ENCODE measurements at places on chromosomes 3 and 15.

DNA sequence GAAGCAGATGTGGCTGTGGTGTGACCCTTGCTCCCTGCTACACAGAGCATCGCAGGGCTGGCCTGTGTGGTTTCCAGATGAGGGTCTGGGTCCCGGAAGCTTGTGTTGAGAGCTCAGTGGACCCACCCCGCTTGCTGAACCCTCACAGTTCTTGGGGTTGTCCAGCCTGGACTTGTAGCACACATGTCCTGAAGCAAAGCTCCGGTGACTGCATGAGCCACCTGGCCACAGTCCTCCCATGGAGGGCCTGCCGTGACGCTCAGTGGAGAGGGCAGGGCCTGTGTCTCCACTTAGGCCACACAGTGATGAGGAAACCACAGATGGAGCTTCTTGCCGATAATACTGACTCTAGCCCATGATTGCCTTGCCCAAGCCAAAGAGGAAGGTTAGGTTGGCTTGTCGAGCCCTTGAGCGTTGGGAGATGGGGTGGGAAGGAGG is 62.6 kb downstream of the RGMA start:
- no peak for DNase-seq

DNA sequence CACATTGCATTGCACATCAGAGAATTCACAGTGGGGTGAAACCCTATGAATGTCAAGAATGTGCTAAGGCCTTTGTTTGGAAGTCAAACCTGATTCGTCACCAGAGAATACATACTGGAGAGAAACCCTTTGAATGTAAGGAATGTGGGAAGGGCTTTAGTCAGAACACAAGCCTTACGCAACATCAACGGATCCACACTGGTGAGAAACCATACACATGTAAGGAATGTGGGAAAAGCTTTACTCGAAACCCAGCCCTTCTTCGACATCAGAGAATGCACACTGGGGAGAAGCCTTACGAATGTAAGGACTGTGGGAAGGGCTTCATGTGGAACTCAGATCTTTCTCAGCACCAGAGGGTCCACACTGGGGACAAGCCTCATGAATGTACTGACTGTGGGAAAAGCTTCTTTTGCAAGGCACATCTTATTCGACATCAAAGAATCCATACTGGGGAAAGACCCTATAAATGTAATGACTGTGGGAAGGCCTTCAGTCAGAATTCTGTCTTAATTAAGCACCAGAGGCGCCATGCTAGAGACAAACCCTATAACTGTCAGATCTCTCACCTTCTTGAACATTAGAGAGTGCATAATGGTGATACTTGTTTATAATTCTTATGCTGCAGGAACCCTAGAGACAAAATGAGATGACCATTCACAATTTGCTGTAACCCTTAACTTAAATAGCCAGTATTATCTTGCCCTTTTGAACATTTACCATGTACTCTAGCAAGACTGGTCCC is 9.0 kb downstream of the ZNF662 start:
- DNase-seq, result no peak

DNA sequence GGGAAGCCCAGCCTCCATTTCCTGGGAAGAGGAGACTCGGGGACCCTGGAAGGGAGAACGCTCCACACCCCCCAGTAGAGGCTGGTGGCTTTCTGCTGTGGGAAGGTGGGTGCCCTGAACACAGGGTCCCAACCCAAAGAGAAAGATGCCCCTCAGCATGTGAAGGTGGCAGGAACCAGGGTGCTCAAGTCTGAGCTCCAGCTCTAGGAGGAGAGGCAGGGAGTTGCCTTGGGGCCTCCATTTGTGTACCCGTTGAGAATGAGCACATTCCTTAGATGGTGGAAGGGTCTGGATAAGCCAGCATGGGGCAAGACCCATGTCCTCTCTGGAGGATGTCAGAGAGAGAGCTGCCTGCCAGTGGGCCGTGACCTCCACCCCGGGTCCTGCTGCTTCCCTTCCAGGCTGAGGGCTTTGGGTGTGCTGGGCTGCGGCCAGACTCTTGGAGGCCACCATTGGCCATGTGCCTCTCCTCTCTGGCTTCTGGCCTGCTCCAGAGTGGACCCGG is 212.4 kb downstream of the TBC1D2B start:
- DNase-seq, result no peak

DNA sequence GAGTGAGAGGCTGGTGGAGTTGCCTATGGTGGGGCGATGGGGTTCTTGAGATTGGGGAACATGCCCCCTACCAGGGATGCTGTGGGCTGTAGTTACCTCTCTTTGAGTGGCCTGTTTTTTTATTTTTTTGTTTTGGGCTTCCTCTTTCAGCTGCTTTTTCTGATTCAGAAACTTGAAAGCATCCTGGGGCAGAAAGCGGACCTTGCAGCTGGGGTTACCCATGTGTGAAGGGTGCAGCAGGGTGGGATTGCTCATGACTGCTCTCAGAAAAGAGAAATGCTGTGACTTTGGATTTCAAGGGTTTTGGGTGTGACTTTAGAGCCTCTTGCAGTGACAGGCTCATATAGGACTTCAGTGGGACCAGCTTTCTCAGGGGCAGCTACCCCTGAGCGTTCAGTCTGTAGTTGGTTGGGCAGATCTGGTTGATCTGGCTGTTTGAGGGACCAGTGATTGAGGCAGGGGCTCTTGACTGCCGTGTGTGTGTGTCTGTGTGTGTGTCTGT is 1.8 kb downstream of the LIMD1 start:
- DNase-seq, result no peak

DNA sequence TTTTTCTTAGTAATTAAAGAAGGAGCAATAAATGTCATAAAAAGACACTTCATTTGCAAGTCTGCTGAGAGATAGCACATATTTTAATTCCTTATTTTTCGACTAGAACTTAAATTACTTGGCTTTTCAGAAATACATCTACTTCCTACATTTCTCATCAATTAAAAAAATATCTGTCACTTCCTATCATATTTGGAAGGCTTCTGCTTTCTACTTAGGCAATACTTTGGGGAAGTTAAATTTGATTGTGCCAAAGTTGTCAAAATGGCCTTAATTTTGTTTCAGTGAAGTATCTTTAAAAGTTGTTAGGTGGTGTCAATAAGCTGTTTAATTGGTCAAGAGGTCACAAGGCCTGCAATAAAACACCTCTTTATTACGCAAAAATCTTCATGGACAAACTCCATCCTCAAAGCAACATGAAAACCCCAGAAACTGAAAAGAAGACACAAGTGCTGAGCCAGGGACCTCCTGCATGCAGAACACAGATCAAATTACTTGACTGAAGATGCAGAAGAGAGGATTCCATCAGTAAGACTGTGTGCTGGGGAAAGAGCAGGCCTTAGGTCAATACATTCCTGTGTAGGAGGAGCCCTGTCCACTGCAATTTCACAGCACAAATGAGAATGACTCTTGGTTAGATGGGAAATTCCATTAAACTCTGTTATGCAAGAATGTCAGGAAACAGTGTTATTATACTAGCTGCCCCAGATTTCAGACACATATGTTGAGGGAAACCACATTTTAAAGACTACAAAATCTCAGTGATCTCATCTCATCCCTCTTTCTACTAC is 48.0 kb upstream of the FSTL1 start:
- peak; percentile 94 for DNase-seq

- no peak for DNase-seq
These were observed 160.9 kb downstream of the IGF1R start for GRCh38 chr15:98809273-98809672.

GRCh38 chr3:53255423-53255774 is 423 bp downstream of the TKT start:
- no peak for DNase-seq

DNA sequence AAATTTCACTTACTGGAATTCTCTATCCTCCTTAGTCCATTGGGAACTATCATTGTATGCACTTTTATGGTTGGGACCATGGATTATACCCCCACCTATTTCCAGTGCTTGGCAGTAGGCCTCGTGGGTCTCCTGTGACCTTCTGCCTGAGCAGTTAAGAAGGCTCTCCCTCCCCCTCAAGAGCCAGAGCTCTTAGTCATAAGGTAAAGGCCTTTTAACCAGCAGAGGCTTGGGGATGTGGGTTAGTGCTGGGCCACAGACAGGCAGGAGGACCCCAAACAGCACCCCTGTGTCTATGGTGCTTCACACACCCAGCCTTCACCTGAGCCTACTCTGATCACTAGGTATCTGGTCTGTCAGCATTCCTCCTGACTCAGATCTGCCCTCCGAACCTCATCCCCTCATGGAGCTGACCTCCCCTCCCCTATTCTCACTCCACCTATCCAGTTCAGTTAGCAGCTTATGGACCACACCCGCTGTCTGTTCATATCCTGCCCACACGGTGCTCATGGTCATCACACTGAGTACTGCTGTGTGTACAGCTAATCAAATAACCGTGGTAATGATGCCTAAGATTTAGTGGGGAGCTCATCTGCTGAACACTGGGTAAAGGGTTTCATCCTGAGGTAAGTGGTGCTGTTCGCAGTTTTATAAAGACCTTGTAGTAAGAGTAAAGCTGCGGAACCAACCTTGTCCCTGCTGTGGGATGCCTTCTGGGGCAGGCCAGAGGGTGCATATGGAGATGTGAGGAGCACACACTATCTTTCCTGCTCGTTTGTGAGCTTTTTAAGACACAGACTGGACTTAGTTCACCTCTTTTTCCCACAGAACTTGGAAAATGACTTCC is 40.9 kb downstream of the KLHL18 start:
- no peak for DNase-seq

- DNase-seq, result no peak
These were observed 89.8 kb upstream of the TNFSF10 start for GRCh38 chr3:172612871-172613678.

GRCh38 chr15:66862111-66862939 is 160.3 kb downstream of the SMAD6 start:
- no peak for DNase-seq

GRCh38 chr15:87362531-87362930 is 894.0 kb downstream of the NTRK3 start:
- DNase-seq, result no peak

DNA sequence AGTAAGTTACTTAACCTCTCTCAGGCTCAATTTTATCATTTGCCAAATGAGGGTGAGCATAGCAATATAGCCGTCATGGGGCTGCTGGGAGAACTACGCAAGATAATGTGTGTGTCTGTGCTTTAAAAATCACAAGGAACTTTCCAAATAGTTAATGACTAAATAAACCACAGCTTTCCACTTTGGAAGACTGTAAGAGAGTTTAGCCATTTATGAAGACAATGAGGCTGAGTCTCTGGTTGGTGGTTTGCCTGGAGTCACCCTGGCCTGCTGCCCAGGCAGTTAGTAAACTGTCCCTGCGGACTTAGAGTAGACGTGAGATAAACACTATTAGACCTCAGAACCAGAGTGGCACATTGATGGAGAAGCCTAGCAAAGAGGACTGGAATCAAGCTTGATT is 357.7 kb downstream of the CLSTN2 start:
- DNase-seq, result peak; percentile 15

DNA sequence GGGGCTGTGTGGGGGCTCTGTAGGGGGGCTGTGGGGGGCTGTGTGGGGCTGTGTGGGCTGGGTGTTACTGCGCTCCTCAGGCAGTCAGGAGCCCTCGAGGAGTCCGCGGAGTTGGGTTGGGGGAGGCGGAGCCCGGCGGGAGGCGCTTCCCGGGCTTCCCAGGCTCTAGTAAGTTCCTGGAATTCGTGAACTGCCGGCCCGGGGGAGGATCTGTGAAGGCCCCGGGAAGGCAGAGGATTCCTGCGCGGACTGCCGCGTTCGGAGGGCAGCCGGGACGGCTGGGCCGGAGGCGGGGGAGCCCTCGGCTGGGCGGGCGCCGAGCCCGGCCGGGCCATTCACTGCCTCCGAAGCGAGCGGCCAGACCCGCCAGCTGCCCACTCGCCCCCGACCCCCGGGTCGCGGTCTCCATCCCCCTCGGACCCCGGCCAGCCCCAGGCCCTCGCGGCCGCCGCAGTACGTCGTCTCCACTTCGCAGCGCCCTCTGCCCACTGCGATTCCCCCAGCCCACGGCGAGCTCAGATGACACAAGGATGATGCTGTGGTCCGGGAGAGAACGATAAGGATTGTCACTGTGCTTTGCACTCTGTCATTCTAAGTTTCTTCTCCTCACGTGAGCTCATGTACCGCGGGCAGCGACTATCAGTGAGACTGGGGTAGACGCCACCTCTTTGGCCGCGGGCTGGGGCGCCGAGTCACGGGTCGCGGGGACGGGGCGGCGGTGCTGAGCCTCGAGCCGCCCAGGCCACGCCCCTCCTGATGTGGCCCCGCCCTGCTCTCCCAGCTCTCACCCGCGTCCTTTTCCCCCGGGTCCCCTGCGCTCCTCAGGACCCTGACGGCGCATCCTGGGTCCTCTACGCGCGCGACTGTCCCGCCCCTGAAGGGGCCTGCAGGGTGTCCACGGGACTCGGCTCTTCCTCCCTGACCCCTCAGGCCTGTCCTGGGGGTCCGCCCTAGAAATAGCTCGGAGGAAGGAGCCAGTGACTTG is 65.3 kb downstream of the KLF13 start:
- DNase-seq, result peak; percentile 28

DNA sequence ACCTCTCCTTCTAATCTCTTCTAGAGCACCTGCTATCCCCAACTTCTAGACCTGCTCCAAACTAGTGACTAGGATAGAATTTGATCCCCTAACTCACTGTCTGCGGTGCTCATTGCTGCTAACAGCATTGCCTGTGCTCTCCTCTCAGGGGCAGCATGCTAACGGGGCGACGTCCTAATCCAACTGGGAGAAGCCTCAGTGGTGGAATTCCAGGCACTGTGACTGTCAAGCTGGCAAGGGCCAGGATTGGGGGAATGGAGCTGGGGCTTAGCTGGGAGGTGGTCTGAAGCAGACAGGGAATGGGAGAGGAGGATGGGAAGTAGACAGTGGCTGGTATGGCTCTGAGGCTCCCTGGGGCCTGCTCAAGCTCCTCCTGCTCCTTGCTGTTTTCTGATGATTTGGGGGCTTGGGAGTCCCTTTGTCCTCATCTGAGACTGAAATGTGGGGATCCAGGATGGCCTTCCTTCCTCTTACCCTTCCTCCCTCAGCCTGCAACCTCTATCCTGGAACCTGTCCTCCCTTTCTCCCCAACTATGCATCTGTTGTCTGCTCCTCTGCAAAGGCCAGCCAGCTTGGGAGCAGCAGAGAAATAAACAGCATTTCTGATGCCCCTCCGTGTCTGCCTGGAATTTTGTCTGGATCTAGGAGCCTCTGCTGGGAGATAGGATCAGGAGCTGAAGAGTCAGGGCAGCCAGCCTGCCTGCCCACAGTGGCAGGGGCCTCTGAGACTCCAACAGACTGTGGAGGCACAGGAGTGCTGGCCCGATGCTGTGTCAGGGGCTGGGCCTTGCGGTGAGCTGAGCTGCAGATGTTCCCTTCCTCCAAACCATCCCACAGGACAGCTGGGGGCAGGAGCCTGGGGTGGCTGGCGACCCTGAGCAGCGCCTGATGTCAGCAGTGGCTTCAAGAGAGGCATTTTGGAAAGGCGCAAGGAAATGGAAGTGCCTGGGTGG is 3.0 kb downstream of the ISLR start:
- no peak for DNase-seq

DNA sequence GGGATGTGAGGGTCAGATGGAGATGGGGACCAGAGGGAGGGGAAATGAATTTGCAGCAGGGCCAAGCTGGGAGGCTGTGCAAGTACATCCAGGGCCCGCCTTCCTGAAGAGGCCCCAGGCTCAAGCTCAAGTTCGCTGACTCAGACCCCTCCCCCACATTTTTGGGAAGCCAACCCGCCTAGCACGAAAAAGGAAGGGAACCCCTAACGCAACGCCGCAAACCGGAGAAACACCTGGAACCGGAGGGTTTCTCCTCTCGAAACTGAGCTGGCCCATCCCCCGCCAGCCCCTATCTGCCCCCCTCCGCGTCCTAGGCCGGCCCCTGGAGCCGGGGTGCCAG is 624 bp downstream of the AP3B2 start:
- DNase-seq, result no peak
